ENCODE measurements at places on chromosomes 5 and 9.
A peak's percentile ranks its signal among the peaks of the same experiment; 100 is the strongest.

DNA sequence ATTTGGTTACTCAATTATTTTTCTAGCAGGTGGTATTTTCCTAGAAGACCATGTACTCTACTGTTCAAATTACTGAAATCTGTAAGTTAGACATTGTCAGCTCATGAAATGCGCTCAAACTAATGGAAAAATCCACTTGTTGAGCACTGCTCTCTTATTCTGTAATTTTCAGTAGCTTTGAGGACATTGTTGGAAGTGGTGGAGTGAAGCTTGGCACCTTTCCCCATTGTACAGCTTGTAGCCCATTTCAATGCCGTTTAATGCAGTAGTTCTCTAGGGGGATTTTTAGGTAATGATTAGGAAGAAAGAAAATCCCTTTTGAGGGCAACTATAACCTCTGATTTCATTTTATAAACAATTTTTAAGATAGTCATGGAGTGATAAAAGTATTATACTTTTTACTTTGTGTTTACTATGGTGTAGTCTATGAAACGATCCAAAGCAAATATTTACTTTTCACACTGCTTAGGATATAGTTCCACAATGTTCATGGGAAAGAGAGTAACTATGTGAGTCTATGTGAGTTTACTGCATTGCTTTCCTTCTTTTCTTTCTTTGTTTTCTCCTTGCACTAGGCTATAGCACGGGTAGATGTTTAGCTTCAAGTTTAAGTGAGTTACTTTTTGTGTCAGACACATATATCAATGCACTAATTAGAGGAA lies 165.8 kb upstream of the ANKH start:
- no peak for DNase-seq

DNA sequence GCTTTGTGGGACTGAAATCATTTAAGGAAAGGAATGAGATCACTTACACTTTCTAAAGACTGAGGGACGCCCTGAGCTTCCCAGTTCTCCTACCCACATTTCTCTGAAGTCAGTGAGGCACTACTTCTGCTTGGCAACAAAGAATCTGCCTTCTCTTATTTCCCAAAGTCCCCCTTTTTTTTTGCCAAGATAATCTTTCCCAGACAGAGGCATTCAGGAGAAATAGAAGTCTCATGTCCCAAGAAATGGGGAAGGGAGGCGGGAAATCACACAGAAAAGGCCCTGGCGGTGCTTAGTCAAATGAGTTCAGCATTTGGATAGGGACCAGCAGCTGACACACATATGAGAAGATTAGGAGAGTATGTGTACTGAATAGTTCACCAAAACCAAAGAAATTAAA lies 159.7 kb downstream of the MUSK start:
- DNase-seq, result peak; percentile 61

DNA sequence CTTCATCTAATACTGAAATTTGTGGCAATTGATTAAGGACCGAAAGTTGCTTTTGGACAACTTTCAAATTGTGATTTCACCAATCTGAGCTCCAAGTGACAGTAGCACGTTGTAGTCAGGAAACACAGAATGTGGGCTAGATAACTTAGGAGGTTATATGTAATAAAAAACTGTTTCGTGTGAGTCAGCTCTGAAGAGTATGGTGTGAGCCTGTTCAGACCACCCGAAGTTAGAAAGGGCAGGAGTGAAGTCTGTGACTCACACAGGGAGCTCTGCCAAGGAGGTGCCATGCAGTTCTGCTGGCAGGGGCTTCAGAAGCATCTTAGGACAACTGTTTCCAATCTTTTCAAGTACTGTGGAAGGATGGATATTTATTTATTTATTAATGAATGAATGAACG lies 16.4 kb upstream of the ZBTB34 start:
- peak; percentile 51 for DNase-seq

GRCh38 chr5:143208781-143209510 lies 194.5 kb downstream of the NR3C1 start:
- no peak for DNase-seq

DNA sequence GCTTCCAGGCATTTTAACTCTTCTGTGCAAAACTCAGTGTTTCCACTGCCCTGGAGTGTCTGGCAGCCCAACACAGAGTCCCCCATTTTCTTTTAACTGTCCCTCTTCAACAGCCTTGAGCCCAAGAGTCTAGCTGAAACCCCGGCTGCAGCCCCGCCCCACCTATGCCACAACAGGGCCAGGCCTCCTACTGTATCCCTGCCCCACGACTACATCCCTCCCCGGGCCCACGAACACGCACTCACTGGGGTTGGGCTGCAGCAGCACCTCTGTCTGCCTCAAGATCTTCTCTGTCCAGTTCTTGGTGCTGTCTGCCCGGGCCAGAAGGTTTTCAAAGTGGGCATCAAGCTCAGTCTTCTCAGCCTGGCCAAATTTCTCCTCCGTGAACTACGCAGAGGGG lies 6.1 kb downstream of the SH3GLB2 start:
- no peak for DNase-seq

Measured in GM04504 (cell line).